ENCODE measurements at places on chromosomes 1 and 21.

GRCh38 chr1:156777573-156777972 is 10.2 kb downstream of the PRCC start:
- no peak for DNase-seq
- no peaks in the 10 kb centered on the region for H3K36me3 ChIP-seq
- no peak overlapping the region for H3K27ac ChIP-seq
- no peaks in the 10 kb centered on the region for H3K27me3 ChIP-seq
- H3K4me1 ChIP-seq: no peaks in the 10 kb centered on the region
- no peak overlapping the region for H3K4me3 ChIP-seq

DNA sequence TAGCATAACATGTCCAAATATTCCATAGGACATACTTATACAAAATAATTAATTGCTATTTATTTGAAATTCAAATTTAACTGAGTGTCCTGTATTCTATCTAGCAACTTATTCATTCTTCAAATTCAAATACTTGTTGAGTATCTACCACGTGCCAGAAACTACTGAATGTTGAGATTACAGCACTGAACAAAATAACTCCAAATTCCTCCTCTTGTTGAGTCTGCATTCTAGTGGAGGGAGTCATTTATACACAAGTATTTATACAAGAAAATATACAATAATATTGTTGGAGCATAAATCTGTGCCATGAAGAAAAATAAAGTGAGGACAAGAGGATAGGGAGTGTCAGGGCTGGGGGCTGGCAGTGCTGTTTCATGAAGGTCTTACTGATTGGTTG is 43.7 kb upstream of the CDC42BPA start:
- H3K27me3 ChIP-seq: no peaks in the 10 kb centered on the region
- H3K4me3 ChIP-seq: no peak overlapping the region
- DNase-seq: no peak
- no peaks in the 10 kb centered on the region for H3K36me3 ChIP-seq

DNA sequence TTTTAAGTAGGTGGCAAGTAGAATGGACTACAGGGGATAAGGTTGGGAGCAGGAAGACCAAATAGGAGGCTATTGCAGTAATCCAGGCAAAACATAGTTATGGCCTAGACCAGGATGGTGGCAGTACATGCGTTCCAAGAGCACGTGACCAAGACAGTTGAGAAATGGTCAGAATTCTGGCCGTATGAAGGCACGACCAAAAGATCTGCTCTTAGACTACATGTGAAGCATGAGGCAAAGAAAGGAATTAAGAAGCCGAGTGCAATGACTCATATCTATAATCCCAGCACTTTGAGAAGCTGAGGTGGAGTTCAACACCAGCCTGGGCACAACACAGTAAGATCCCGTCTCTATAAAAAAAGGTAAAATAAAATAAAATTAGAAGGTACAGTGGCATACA is 71.3 kb downstream of the LUZP1 start:
- no peak overlapping the region for H3K4me3 ChIP-seq
- H3K36me3 ChIP-seq: no peaks in the 10 kb centered on the region
- DNase-seq: no peak
- no peaks in the 10 kb centered on the region for H3K27me3 ChIP-seq

DNA sequence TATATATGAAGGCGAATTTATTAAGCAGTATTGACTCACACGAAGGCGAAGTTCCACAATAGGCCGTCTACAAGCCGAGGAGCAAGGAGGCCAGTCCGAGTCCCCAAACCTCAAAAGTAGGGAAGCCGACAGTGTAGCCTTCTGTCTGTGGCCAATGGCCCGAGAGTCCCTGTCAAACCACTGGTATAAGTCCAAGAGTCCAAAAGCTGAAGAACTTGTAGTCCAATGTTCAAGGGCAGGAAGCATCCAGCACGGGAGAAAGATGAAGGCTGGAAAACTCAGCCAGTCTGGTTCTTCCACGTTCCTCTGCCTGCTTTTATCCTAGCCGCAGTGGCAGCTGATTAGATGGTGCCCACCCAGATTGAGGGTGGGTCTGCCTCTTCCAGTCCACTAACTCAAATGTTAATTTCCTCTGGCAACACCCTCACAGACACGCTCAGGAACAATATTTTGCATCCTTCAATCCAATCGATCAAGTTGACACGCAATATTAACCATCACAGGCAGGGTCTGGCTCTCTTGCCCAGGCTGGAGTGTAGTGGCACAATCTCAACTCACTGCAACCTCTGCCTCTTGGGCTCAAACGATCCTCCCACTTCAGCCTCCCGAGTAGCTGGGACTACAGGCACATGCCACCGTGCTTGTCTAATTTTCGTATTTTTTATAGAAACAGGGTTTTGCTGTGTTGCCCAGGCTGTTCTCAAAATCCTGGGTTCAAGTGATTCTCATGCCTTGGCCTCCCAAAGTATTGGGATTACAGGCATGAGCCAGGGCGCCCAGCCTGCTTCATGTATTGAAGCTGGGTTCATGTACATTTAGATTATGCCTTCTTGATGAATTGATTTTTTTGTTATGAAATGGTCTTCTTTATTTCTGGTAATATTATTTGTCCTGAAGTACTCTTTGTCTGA is 85.3 kb downstream of the DHRS3 start:
- H3K27me3 ChIP-seq: no peaks in the 10 kb centered on the region
- DNase-seq: no peak
- H3K4me3 ChIP-seq: no peak overlapping the region
- H3K4me1 ChIP-seq: no peaks in the 10 kb centered on the region
- no peak overlapping the region for H3K27ac ChIP-seq
- no peaks in the 10 kb centered on the region for H3K36me3 ChIP-seq

DNA sequence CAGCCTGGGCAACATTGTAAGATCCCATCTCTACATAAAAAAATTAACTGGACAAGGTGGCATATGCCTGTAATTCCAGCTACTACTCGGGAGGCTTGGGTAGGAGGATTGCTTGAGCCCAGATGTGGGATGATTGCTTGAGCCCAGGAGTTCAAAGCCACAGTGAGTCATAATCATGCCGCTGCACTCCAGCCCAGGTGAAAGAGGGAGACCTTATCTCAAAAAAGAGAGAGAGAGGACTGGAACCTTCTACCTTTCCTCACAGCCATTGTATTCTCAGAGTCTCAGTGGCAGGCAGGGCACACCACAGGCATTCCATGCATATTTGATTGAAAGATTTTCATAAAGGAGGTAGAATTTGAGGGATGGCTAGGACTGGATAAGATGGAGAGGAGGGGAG is 78.4 kb downstream of the KIF14 start:
- H3K36me3 ChIP-seq: no peaks in the 10 kb centered on the region
- no peak for DNase-seq
- no peaks in the 10 kb centered on the region for H3K27me3 ChIP-seq
- H3K4me3 ChIP-seq: no peak overlapping the region
- no peaks in the 10 kb centered on the region for H3K4me1 ChIP-seq

DNA sequence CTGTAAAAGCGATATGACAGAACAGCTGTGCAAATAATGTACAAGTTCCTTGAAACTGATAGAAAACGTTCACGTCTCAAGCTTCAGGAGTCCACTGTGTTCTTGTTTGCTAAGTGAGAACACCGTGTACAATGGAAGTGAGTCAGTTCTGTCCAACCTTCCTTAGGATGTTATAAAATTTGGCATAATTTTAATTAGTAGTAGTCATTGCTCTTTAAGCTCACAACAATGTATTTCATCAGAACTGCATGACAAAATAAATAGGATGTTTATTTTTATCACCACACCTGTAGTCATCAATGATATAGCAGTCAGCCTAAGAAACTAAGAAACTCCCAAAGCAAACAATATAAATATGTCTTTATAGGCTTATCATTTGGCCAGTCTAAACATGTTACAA is 53.0 kb downstream of the RGS2 start:
- no peak for DNase-seq
- no peak overlapping the region for H3K27ac ChIP-seq
- no peaks in the 10 kb centered on the region for H3K36me3 ChIP-seq
- no peak overlapping the region for H3K4me3 ChIP-seq
- no peaks in the 10 kb centered on the region for H3K27me3 ChIP-seq

- no peaks in the 10 kb centered on the region for H3K36me3 ChIP-seq
- H3K4me1 ChIP-seq: peaks cover 16% of the 10 kb centered on the region
- DNase-seq: peak; percentile 64
- H3K4me3 ChIP-seq: peak overlapping the region; percentile 87
- H3K27ac ChIP-seq: peak overlapping the region; percentile 89
These were observed 741 bp downstream of the RGS2 start for GRCh38 chr1:192809307-192810252.

DNA sequence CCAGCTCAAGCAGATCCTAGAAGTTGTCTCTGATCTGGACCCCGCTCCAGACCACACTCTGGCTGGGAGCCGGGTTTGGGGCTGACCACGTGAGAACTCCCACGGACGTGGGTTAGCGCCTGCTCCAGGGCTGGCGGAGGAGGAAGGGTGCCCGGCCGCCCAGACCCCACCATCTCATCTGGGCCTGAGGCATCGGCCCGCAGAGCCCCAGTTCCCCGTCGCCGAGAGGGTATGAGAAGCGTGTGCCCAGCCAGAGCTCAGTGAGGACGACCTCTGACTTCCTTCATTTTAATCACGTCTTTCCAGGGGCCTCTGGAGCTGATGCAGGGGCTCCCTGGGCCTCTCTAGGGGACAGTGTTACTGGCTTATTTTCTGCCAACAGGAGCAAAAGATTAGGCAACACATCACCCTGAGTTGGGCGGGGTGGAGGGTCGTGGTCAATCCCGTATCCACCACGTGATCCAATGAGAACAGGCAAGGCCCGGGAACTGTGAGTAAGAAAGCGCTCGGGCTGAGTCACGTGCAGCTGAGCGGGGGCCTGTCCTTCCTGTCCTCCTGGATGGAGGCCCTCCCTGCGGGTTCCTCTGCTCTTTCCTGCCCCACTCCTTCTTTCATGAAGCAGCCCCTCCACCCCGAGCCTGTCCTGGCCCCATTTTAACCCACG is 81.1 kb downstream of the SIK1 start:
- no peak overlapping the region for H3K4me3 ChIP-seq
- no peaks in the 10 kb centered on the region for H3K4me1 ChIP-seq
- no peak for DNase-seq

DNA sequence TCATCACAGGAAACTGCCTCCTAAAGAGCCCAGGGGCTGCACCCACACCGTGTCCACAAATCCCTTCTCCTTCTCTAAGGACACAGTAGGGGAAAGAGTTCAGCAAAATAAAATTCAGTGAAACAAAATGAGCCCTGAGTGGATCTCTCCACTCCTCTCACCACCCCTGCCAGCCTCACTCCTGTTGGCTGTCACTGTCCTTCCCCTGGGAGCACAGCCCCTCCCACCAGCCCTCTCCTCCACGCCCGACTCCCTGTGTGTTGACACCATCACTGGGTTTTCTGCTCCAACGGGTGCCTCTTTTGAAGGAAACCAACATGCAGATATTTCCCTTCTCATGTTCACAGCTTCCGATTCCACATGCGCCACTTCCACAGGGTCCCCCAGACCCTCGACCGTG is 356.2 kb downstream of the AJAP1 start:
- H3K27me3 ChIP-seq: peaks cover 84% of the 10 kb centered on the region
- H3K4me3 ChIP-seq: no peak overlapping the region
- H3K27ac ChIP-seq: no peak overlapping the region
- H3K4me1 ChIP-seq: no peaks in the 10 kb centered on the region

- no peaks in the 10 kb centered on the region for H3K36me3 ChIP-seq
- H3K4me1 ChIP-seq: peaks cover 6% of the 10 kb centered on the region
- H3K27me3 ChIP-seq: no peaks in the 10 kb centered on the region
- H3K27ac ChIP-seq: no peak overlapping the region
- peak; percentile 94 for DNase-seq
These were observed 226.8 kb downstream of the LMX1A start for GRCh38 chr1:165129568-165130164.

GRCh38 chr1:189237008-189237407 is 1240.7 kb downstream of the BRINP3 start:
- H3K27ac ChIP-seq: no peak overlapping the region
- H3K27me3 ChIP-seq: no peaks in the 10 kb centered on the region
- no peak for DNase-seq
- no peak overlapping the region for H3K4me3 ChIP-seq
- no peaks in the 10 kb centered on the region for H3K4me1 ChIP-seq

DNA sequence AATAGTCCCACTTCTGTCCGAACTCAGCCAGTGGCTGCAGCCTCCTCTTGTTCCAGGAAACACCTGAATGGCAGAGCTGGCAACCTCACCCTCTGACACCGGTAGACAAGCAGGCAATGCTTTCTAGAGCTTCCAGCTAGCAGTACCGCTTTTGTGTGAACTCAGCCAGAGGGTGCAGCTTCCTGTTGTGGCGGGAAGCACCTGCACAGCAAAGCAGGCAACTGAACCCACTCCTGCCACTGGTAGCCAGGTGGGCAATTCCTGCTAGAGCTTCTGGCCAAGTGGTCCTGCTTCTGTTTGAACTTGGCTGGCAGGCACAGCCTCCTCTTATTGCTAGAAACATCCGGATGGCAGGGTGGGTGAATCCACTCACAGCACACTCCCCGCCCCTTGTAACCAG is 40.1 kb upstream of the TMPRSS15 start:
- H3K4me3 ChIP-seq: 0 out of 2 replicates have a peak overlapping the region, but pooled peaks have one; percentile 5
- H3K36me3 ChIP-seq: no peaks in the 10 kb centered on the region
- H3K4me1 ChIP-seq: peaks cover 21% of the 10 kb centered on the region
- peak; percentile 99 for DNase-seq
- no peaks in the 10 kb centered on the region for H3K27me3 ChIP-seq

DNA sequence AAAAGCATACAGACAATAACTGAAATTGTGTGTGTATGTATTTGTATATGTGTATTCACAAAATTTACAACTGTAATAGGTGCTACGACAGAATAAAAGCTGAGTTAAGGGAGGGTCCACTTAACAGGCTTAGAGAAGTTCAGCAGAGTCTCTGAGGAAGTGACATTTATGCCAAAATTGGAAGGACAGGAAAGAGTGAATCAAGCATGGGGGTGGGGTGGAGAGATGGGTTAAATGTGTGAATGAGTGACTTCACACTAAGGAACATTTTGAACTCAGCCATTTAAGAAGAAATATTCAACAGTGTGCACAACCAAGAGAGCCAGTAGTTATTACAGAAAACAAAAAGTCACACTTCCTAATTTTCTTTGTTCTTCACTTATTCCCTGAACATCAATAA is 53.8 kb upstream of the RGS1 start:
- H3K27me3 ChIP-seq: no peaks in the 10 kb centered on the region
- H3K4me1 ChIP-seq: peaks cover 47% of the 10 kb centered on the region
- no peaks in the 10 kb centered on the region for H3K36me3 ChIP-seq
- H3K27ac ChIP-seq: no peak overlapping the region
- DNase-seq: no peak
- no peak overlapping the region for H3K4me3 ChIP-seq

DNA sequence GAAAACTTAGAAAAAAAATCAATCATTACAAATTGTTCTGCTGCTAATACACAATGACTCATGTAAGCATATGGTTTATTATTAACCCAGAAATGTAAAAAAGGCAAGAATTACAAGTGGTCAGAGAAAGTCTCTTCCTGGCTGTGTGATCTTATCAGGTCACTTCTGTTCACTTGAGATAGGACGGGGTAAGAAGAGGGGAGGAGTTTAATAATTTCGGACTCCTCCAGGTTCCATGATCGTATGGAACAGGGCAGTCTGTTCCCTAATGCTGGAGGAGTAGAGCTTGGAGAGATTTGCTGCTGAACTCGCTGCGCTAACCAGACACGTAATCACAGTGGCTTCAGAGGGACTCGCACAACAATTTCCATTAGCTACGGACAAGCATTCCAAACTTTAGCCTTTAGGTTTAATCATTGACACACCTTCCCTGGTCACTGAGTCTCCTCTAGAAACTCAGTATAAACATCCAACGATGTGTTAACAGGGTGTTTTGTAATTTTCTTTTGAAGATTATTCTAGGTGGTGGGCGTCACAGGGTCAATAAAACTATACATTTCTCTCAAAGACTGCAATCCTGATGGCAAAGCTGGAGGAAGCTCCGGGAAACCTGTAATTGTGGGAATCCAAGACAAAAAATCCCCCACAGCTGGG is 1.3 kb downstream of the CRYZ start:
- no peak overlapping the region for H3K27ac ChIP-seq
- H3K4me1 ChIP-seq: peaks cover 8% of the 10 kb centered on the region
- DNase-seq: no peak
- H3K4me3 ChIP-seq: no peak overlapping the region
- H3K27me3 ChIP-seq: no peaks in the 10 kb centered on the region
- H3K36me3 ChIP-seq: no peaks in the 10 kb centered on the region

Measured in MM.1S (cell line).